ENCODE measurements at places on chromosomes 2 and 18.

GRCh38 chr2:227347117-227347516, 22.1 kb downstream of the MFF start:
- DNase-seq = no peak

DNA sequence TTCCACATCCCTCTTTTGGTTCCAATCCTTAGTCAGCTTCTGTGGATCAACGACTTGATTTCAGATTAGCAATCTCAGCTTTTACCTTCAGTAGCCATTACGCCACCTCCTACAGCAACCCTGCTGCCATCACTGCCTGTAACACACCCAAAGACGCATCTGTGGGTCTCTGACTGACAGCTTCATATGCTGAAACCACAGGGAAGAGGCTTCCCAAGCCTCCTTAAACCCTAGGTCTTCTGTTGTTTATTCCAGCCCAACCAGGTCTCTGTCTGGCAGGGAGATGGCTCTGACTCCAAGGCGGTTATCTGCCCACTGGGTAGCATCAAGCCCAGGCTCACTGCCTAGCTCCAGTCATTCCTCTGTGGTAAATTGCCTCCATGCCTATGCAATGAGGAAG, 28.6 kb upstream of the TRIB2 start:
- no peak for DNase-seq

DNA sequence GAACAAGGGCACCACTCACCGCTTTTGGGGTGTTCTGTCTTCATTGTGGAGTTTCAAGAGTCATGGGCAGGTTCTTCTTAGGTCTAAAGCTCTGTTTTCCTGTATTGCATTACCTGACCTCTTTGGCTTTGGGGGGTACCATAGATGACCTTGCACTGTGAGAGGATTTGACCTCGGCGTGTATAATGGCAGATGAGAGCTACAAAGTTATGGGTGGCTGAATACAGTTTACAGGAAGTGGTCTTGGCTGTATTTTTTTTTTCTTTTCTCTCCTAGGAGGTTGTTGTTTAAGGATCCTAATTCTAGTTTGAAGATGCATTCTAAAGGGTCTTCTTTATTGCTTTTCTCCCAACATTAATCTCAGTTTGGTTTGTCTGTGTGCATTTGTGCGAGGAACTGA, 11.5 kb downstream of the GAL3ST2 start:
- no peak for DNase-seq

- DNase-seq = no peak
Measured at GRCh38 chr18:6745504-6746031, 16.1 kb downstream of the ARHGAP28 start.

DNA sequence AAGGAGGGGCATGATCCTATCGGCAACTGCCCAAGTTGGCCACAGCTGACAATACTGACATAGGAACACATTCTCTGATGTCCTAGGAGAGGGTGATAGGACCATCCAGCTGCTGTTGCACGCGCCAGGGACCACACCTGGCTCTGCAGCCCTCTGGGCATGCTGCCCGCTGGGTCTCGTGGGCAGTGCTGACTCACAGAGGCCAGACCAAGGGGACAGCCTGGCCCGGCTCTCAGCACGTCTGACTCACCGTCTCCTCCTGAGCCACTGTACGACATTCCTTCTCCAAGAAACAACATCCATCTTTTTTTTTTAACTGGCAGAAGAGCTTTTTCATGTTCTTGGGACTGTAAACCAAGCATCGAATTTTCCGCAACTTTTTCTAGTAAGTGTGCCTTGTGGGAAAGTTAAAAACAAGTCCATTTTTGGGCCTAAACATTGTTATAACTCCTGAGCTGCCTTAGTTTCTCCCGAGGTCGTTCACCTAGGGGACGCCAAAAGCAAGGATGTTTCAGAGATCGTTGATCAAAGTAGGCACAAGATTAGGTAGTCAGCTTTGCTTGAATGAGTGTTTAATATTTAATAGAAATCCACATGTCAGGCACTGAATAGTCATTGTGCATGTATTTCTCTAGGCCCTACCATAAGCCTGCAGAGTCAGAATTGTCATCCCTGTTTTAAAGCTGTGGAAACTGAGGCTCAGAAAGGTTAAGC, 100.3 kb downstream of the TTC32 start:
- no peak for DNase-seq

- no peak for DNase-seq
Measured at GRCh38 chr2:102540882-102541281, 67.9 kb downstream of the SLC9A4 start.

GRCh38 chr2:108165729-108166128, 74.0 kb upstream of the SULT1C3 start:
- no peak for DNase-seq

- no peak for DNase-seq
Measured at GRCh38 chr18:62778976-62779869, 63.9 kb downstream of the PHLPP1 start.

- no peak for DNase-seq
Measured at GRCh38 chr2:209591021-209591420, 167.2 kb downstream of the MAP2 start.

DNA sequence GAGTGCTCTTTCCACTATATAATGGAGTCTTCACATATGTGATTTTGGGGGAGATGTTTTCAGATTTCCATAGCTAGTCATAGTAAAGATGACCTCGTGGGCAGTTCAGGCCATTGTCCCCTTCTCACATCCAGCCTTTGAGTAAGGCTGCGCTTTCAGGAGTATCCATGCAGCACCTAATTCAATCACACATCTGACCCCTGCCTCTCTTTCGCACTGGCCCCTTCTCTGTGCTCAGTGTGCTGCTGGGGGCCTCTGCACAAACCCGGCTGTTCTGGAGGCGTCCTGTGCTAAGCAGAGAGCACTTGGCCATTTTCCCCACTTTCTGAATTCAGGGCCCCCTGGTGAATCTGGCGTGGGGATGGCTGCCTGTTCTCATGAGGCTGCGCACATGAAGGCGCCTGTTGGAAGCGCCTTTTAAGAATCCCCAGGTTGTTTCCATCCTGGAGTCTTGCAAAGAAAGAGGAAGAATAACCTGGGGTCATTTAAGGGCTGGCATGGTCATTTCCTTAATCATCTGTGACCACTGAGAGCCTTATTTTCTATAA, 96.0 kb upstream of the ALPP start:
- no peak for DNase-seq

Measured in hippocampal formation (tissue), 2 donors.